NCI-H2107 (cell line): ENCODE measurements at places on chromosomes 4 and X.

DNA sequence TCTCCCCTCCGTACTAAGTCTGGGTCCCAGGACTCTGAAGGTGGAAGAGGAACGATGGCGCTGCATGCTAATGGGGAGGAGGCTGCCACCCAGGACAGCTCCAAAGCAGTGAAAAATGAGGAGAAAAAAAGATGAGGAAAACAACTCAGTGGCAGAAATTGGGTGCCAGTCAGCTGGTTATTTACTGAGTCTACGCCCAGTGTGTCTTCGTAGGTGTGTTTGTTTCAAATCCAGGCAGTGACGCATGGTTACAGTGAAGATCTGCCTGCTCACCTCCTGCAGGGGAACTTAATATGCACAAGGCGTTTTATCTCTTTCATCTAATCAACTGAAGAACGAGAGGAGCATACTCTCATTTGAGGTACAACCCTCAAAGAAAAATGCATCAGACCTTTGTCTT is 70.9 kb upstream of the FBXW7 start:
- no peak for DNase-seq

GRCh38 chr4:166293556-166293955 is 420.5 kb downstream of the TLL1 start:
- no peak for DNase-seq

- no peak for DNase-seq
Measured at GRCh38 chr4:112633477-112634235, 3.1 kb downstream of the ZGRF1 start.

DNA sequence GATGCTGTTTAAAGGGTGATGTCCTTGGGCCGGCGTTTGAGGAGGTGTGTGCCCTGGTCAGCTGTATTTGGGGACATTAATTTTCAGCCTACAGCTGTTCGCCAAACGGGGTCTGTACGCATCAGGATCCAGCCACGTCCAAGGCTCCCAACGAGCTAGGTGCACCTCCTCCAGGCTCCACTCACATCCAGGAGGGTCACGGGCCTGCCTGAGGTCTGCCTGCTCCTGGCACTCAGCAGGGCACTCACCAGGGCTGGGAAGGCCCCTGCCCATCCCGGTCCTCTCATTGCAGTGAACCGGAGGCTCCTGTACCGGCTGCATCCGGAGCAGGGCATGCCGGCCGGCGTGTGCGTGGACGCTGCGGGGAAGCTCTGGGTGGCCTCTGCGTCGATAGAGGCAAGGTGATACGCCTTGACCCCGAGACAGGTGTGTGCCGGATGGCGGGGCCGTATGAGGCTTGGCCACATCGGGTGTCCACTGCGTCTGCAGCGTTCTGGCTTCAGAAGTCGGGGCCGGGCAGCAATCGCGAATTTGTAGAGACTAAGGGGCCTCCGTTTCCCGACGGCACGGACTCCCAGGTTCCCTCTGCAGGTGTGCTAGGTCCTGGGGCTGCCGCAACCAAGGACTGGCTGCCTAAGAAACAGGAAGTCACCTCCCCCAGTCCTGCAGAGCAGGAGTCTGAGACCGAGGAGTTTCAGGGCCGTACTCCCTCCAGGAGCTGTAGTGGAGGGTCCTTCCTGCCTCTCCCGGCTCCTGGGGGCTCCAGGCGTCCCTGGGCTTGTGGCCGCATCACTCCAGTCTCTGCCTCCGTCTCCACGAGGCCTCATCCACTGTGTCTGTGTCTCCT is 27.5 kb upstream of the PLCXD1 start:
- DNase-seq: no peak
